Activated naive CD4-positive, alpha-beta T cell (primary cell): ENCODE measurements at places on chromosomes 12 and 14.

DNA sequence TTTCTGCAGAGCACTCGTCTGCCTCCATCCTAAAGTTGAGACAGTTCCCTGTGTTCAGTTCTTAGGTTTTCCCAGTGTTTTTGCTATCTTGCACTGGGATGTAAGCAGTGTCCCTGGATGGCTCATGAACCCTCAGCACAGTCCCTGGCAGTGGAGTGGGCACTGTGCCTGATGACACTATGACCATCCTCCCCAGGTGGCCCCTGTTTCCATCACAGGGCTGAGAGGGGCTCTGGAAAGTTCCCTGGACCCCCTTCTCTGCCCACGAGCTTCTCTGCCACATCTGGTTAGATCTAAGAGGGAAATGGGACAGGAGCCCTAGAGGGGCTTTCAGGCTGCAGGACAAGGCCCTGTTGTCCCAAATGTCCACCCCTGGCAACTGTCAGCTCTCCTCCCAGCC is 249.8 kb upstream of the SFSWAP start:
- DNase-seq = no peak

GRCh38 chr12:117702741-117703140 is 266.0 kb downstream of the KSR2 start:
- no peak for DNase-seq

- DNase-seq = no peak
Measured at GRCh38 chr12:6026998-6027397, 81.9 kb upstream of the ANO2 start.

DNA sequence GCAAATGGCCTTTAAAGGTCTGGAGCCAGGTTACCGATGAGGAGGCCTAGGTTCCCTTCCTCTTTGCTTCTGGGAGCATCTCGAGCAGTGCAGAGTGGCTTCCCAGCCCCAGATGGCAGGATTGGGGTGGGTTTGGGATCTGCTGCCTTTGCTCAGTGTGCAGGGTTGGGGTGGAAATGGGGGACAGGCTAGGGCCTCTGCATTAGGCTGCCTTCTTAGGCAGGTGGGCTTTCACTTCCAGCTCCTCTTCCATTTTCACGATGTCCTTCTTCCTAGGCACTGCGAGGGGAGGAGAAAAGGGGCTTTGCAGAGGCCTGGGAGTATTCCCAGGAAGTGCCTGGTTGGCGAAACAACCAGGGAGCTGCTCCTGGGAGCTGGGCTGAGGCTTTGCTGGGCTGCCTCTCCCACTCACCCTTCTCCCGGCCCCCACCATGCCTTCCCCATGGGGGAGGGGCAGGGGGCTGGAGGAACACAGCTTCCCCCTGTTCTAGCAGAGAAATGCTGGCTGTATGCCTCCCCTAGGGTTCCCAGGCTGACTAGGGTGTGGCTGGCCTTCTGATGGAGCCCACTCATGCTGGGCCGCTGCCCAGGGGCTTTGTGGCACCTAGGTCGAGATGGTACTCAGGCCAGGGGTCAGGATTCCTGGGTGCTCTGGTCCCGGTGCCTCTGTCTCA is 2.4 kb downstream of the NR4A1 start:
- no peak for DNase-seq

DNA sequence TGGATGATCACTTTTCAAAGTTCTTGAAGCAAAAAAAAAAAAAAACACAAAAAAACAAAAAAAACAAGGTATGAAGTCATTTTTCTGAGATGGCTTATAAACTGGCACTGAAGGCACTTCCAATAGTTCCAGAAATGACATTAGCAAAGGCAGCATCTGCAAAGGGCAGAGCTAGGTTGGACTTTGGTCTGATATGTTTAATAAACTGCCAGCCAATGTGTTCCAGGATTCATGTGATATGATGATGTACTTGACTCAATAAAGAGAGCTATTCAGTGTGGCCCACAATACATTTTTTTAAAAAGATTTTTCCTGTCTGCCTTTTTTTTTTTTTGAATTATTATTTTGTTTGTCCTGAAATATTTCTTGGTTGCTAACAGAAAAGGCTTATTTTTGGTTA is 79.6 kb downstream of the VRK1 start:
- no peak for DNase-seq
